ENCODE measurements at places on chromosomes 16 and 17.

DNA sequence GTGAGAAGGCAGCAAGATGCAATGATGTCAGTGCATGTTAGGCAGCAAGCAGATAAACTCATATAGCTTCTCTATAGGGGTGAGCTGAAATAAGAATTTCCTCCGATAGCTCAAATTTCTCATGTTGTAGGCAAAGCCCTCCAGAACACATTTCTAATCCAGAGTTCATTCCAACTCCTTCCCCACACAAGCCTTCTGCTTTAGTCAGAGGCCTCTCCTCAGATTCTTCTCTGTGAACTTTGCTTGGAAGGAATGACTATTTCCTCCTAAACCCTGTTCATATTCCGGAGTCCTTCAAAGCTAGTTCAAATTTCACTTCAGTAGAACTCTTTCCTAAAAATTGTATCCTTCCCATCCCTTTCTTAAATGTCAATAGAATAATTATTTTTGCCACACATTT, 144.8 kb downstream of the KCNJ2 start:
- no peak for DNase-seq

- DNase-seq = no peak
Observed at GRCh38 chr17:10803830-10804475, at the start of gene TMEM238L. Gene TMEM238L, minus strand, starts transcription at chr17:10804099. Its CDS starts 136 bp downstream, at chr17:10803963.

- DNase-seq = no peak
Observed at GRCh38 chr17:78959803-78960202, 19.9 kb downstream of the LGALS3BP start.

DNA sequence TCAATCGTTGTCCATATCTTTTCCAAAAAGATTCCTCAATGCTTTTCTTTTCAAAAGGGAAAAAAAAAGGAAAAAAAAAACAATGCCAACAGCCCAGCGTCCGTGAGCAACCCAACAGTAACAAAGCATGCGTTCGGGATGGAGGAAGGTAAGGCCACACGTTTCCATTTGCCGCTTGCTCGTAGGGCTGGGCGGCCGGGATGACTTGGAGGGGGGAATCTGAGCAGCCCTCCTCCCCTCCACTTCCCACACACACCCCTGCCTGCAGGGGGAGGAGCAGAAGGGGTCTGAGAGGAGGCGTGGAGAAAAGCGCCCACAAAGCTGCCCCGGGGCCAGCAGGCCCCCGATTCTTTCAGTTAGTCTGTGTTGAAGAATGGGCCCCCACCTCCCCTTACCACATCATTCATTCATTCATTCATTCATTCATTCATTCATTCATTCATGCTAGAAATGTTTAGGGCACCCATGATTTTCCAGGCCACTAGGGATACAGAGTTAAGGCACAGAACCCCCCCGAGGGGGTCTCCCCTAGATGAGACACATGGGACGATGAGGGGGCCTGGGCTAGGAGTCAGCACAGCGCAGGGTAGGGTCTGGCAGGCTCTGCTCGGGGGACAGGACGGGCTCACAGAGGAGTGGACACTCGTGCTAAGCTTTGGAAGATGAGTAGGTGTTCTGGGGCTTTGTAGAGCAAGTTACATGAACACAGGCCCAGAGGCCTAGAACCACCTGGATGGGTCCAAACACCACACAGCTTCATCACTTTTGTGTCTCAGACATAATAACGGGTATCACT, 10.9 kb upstream of the TBX2 start:
- no peak for DNase-seq

- DNase-seq = no peak
Observed at GRCh38 chr16:30068750-30069610, 3.4 kb downstream of the ALDOA start.

DNA sequence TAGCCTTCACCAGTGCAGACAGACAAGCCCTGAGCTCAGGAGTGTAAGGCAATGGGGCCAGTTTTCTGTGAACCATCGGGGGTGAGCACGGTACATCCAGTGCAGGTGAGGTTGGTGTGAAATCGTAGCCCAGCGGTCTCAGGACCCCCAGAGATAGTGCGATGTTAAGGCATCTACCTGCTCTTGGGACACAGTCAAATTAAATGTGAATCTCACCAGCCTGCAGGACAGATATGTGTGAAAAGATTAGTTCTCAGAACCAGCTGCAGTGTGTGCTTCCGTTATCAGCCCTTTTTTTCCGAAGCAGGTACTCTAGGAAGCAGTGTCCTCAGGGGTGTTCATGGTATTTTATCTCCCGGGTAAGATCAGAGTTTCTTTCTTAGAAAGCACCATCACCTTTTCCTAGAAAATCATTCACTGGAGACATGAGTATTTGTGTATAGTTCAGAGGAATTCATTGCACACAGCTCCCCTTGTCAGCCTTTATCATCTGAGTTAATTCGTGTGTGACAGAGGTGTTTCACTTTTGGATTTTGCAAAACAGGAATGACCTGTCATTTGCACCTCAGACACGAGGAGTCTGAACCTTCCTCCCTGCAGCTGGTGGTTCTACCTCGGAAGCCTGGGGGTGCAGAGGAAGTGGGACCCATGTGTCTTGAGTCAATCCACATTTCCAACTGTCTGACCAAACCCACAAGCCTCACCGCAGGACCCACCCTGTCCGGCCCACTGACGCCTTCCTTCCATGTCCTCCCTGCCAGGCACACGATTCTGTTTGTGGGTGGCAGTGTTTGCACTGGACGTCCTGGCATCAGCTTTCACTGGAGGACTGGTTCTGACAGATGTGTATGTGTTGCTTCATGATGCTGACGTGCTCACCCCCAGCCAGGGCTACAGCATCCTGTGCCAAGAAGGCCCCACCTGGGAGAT, 107.8 kb downstream of the CLEC16A start:
- no peak for DNase-seq

DNA sequence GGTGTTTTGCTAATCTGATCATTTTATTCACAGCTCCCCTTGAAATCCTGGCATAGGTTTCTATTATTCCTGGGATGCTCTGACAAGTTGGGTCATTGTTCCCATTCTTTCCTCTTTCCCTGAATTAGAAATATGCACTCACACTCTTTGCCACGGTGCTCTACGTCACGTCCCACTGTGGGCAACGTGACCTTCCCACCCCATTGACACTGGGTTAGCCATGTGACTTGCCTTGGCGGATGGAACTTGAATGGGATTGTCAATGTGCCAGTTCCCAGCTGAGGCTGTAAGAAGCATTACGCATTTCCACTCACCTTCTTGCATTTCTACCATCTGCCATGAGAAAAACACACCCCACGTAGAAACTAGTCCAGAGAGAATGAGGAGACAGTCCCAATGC, 492.4 kb downstream of the SHISA9 start:
- DNase-seq = no peak

DNA sequence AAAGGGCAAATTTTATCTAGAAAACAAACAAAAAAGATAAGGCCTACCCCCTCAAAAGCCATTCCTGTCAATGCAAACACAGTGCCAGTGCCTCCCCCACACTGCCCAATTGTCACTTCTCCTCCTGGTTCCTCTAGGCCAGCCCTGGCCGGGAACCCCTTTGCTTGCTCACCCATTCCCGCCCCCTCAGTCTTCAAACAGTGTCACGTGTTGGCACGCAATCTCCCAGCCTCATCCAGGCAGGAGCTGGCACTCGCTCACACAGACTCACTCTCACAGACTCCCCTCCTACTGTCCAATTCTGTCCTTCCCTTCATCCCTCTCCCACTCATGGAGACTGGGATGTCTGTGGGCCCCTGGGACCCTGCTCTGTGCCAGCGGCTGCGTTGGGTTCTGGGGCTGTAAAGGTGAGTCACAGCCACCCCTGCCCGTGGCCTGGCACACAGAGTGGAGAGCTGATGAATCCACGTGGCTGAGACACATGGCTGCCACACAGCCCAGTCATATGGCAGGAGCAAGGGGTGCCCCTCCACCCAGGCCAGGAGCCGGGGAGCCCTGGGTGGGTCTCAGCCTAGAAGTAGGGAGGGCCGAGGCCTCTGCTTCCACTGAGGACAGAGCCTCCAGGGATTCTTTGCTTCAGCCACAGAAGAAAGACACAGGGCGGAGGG, 54.8 kb downstream of the VAC14 start:
- peak; percentile 93 for DNase-seq

- DNase-seq = peak; percentile 54
Observed at GRCh38 chr16:89319886-89320781, 102.6 kb downstream of the ZNF778 start.

DNA sequence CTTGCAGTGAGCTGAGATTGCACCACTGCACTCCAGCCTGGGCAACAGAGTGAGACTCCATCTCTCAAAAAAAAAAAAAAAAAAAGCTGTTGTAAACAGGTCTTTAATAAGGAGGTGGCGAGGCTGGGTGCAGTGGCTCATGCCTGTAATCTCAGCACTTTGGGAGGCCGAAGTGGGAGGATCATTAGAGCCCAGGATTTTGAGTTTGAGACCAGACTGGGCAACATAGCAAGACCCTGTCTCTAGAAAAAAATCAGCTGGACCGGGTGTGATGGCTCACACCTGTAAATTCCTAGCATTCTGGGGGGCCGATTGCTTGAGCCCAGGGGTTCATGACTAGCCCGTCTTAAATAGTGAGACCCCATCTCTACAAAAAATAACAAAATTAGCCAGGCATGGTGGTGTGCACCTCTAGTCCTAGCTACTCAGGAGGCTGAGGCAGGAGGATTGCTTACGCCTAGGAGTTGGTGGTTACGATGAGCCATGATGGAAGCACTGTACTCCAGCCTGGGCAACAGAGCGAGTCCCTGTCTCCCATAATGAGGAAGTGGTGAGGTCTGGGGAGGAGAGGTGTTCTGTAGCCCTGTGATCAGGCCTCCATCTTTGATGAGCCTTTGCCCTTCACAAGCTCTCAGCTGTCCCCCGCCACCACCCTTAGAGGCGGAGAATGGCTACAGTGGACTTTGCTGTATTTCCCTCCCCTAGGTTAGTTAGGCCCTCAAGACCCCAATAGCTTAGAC, 36.2 kb downstream of the ZNF778 start:
- no peak for DNase-seq

DNA sequence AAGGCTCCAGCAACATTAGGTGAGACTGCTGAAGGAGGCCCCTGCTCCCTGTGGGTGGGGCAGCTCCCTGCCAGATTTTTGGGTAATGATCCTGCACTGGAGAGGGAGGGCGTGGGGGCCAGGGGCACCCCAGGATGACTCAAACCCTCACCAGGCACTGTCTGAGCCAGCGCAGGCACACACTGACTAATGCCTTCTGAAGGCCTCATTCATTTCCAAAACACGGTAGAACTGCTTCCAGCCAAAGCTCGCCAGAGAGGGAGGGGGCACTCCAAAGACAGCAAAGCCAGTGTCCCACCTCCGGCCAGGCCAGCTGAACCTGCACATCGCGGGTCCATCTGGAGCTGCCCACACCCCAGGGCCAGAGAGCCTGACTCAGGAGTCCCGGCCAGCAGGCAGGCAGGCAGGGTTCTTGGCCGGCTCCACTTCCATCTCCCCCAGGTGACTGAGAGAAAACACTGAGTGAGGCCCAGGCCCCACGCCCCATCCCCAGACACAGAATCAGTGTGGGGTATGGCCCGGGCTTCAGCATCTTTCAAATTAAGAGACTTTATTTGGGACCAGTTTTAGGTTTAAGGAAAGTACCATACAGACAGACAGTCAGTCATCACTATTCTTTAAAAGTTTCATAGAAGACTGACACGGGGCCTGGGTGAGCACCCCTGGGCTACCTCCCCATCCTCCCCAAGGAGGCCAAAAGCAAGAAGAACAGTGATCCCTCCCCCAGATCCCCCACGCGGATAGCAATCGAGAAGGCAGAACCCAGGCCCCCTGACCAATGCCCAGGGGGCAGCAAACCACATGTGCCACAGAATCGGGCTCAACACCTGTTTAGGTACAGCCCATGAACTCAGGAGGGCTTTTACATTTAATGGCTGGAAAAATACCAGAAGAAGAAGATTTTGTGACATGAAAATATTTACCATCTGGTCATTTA, 2.3 kb downstream of the PIEZO1 start:
- DNase-seq = peak; percentile 67

- DNase-seq = no peak
Observed at GRCh38 chr17:5444209-5444608, 5.3 kb upstream of the C1QBP start.

GRCh38 chr17:4100883-4101756, 41.7 kb downstream of the ZZEF1 start:
- DNase-seq = no peak

DNA sequence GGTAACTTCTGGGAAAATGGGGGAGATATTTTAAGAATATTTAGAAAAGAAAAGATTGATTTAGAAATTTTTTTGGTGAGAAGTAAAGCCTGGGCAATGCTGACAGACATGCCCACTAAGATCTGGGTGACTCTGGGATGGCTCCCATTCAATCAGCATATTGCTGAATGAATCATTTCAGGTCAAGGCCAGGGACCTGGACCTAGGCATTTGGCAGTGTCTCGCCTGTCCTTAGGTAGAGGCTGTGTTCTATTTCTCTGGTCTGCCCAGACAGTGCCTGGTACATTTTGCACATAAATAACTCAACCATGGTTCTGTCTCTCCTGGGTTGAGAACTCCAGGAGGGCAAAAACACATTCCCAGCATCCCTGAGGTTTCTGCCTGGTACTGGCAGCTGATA, 39.9 kb downstream of the SMPD3 start:
- no peak for DNase-seq

DNA sequence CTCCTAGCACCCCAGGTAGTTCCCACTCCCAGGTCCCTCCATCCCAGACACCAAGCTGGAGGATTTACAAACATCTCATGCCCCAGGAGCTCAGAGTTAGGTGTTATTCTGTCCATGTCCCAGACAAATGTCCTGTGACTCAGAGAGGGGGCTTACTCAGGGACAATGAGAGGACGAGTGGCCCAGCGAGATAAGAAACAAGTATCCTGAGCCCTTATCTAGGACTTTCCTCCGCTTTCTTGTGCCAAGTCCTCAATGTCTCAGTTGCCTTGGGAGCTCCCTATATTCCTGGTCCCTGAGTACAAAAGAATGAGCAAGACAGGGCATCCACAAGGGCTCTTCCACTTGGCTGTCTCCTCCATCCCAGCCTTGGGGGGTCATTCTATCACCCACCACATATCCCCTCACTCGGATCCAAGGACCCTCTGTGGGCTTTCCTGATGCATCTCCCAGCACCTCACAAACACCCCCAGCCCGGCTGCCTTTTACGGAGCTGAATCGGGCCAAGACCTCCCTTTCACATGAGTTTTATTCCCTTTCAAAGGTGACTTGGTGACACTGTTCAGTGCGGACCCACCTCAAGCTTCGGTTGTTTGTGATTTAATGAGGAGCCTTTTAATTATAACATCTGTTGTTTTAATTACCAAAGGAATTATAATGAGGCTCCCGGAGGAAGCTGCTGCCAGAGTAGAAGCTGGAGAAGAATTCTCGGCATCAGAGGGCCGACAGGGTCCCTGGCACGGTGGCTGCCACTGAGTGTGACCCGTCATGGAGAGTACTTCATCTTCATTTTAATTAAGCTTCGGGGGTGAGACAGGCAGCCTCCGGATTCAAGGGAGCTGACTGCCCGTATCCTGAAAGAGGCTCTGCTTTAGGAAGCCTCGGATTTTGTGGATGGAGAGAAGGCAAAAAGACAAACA, 121.5 kb downstream of the WSCD1 start:
- DNase-seq = no peak

- DNase-seq = peak; percentile 72
Observed at GRCh38 chr17:77810536-77810935, 148.0 kb upstream of the TNRC6C start.

DNA sequence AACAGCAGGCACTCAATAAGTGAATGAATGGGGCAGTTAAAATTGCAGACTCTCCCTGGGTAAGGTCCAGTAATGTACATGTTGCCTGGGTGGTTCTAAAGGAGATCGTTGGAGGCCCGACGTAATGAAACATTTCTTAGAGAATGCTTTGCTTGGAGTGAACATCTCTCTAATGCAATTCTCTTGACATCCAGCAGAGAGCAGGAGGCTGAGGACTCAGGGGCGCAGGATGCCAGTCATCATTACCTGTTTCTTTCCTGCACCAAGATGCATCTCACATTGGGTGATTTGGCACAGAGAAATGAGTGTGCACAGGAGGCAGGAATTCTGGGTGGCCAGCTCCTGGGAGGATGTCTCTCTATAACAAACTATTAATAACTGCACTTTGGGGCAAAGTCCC, 130.3 kb upstream of the RBBP6 start:
- DNase-seq = no peak

All from uterus (tissue), 4 donors.